ENCODE measurements at places on chromosomes 4 and X.

- no peaks in the 10 kb centered on the region for H3K27me3 ChIP-seq
- H3K36me3 ChIP-seq, result no peaks in the 10 kb centered on the region
- H3K27ac ChIP-seq, result no peak overlapping the region
Measured at GRCh38 chr4:106541253-106541652, 172.7 kb upstream of the GIMD1 start.

DNA sequence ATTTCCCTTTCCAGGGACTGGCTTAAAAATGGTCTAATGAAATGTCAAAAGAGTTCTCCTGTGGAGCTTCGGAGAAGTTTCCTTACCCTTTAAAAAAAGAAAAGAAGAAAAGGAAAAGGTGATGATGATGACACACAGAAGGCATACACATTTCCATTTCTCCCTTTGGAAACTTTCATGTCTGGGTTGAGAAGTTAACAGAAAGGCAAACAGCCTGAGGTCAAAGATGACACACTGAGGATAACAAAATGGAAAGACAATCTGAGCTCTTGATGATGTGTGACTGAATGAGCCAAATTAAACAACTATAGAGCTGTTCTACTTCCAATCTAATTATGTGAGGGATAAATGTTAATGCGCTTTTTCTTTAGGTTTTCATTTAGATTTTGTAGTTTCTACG lies 32.2 kb downstream of the NFXL1 start:
- no peaks in the 10 kb centered on the region for H3K27me3 ChIP-seq
- H3K27ac ChIP-seq, result no peak overlapping the region
- H3K36me3 ChIP-seq, result peaks cover 53% of the 10 kb centered on the region
- no peak for DNase-seq
- no peak overlapping the region for H3K4me3 ChIP-seq
- peaks cover 1% of the 10 kb centered on the region for H3K4me1 ChIP-seq

- peaks cover 15% of the 10 kb centered on the region for H3K36me3 ChIP-seq
- peak; percentile 42 for DNase-seq
- peaks cover 33% of the 10 kb centered on the region for H3K4me1 ChIP-seq
- H3K27me3 ChIP-seq, result no peaks in the 10 kb centered on the region
- H3K27ac ChIP-seq, result peak within 1 kb of the TSS; percentile 96
Measured at GRCh38 chrX:135985157-135985972, at the start of gene SLC9A6. SLC9A6 (plus strand) TSS chrX:135985435; CDS start chrX:135985659, 224 bp downstream.

DNA sequence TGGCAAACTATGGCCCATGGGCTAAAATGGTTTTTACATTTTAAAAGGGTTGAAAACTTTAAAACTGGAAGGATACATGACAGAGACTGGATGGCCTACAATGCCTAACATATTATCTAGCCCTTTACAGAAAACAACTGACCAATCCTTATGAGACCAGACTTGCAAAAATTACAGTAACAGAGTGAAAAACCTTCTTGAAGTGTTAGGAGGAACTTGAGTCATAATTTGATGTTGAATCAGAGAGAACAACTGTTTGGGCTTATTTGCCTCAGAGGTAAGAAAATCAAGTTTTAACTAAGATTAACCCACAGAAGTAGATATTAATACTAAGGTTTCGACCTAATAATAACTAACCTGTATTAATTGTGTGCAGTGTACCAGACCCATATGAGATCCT lies 12.4 kb upstream of the NAP1L5 start:
- H3K4me1 ChIP-seq, result peaks cover 6% of the 10 kb centered on the region
- H3K4me3 ChIP-seq, result no peak overlapping the region
- H3K36me3 ChIP-seq, result peaks cover 31% of the 10 kb centered on the region
- no peak for DNase-seq

All from effector memory CD8-positive, alpha-beta T cell (primary cell).